ENCODE measurements at places on chromosomes 4 and X.

DNA sequence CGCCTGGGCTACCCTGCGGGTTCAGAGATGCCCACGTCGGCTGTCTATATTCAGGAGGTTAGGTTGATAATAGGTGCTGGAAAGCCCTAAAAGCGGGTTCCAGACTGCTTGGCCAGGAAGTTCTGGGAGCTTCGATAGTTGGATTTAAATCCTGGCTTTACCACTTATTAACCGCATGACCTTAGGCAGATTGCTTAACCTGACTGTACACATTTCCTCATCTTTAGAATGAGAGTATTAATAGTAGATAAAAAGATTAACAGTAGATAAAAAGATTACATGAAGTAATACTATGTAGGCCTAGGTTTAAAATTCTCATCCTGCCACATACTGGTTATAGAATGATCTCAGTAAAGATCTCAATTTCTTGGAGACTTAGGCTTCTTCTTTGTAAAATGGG, 75.0 kb upstream of the ESX1 start:
- DNase-seq = no peak

GRCh38 chr4:2871911-2872310, 28.3 kb downstream of the ADD1 start:
- no peak for DNase-seq

DNA sequence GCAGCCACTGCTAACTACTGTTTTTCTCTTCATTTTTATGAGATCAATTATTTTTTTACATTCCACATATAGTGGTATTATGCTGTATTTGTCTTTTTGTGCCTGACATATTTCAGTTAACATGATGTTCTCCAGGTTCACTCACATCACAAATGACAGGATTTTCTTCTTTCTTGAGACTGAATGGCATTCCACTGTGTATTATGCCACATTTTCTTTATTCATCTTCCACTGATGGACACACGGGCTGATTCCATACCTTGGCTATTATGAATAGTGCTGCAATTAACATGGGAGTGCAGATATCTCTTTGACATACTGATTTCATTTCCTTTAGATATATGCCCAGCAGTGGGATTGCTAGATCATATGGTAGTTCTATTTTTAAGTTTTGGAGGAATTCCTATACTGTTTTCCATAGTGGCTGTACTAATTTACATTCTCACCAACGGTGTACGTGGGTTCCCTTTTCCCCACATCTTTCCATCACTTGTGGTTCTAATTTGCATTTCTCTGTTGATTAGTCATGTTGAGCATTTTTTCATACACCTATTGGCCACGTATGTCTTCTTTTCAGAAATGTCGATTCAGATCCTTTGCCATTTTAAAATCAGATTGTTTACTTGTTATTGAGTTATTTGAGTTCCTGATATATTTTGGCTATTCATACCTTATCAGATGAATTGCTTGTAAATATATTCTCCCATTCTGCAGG, 14.9 kb upstream of the ZCCHC4 start:
- DNase-seq = no peak

- DNase-seq = no peak
These were observed 28.1 kb upstream of the MAMLD1 start for GRCh38 chrX:150334981-150335380.

DNA sequence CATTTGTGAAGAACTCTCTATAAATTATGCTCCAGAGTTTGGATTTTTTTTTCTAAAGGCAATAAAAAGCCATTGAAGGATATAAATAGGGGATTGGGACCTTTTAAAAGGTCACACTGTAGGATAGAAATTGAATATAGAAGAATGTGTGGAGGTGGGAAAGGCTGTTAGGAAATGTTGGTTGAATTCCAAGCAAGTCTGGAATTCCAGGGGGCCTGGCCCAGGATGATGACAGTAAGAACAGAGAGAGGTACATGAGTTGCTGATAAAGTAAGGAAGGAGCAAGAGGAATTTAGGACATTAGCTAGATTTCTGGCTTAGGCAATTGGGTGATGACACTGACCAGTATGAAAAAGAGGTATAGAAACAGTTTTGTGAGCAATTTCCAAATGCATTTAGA, 95.4 kb upstream of the USP38 start:
- no peak for DNase-seq

DNA sequence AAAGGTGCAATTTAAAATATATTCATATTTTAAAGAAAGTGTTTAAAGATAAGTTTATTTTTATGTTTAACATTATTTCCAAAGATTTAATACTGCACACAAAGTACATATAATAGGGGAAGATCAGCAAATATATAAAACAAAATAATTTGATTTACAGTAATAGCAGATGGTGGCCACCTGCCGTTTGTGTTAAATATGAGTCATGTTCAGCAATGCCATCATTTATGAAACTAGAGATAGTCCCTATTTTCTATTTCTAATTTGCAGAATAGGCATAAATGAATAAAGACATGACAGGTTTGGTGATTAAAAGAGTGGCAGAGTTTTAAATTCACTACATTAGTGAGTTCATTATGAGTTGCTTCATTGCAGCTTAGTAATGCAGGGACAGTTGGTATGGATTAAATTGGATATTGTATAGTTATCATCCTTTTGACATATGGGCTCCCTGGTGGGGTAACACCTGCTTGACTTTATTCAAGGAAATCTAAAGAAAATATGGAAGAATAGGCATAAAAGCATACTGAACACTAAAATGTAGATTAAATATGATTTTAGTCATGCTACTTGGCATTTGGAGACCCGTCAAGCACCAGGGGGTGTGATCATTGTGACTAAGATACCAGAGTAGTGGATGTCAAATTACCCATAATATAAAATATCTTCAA, 78.8 kb upstream of the BANK1 start:
- DNase-seq = no peak

- peak; percentile 42 for DNase-seq
These were observed 548 bp downstream of the TMEM164 start for GRCh38 chrX:110003167-110004156.

- no peak for DNase-seq
These were observed 612 bp downstream of the MAGED2 start for GRCh38 chrX:54808109-54808604.

GRCh38 chr4:101693842-101694398, 96.6 kb upstream of the BANK1 start:
- DNase-seq = peak; percentile 9

DNA sequence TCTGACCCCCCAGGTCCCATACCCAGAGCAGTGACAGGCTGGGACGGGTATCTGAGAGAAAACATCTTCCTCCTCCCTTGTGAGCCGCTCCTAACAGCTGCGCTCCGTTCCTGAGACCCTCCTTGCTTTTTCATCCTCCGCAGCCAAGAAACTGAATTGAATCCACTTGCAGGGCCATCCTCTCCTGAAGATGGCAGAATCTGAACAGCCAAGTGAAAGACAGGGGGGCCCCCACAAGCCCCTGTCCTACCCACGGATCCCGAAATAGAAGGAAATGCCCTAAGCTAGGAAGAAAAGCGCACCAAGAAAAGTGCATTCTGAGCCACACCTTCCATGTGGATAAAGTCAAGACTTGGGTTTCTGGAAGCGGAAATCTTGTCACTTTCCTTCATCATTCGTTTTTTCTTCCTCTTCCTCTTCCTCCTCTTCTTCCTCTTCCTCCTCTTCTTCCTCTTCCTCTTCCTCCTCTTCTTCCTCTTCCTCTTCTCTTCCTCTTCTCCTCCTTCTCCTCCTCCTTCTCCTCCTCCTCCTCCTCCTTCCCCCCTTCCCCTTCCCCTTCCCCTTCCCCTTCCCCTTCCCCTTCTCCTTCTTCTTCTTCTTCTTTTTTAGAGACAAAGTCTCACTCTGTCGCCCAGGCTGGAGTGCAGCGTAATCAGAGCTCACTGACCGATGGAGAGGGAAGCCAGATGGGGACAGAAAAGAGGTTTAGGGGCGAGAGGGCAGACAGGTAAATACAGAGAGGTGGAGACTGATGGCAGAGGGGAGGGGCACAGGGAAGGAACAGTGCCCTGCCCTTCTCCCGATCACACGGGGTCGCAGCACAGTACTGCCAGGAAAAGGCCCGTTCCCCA, 86.0 kb upstream of the WWC2 start:
- no peak for DNase-seq

Measured in stimulated activated naive B cell treated with anti-CD40 and anti-IgM and Interleukin-4, amounts not matched to agents 10 μg/mL and 1 μg/mL and 100 μg/mL, for 72 hours (primary cell).